Spleen (tissue), 13 donors: ENCODE measurements at places on chromosomes 6 and 20. TPM values are rescaled to one million over a fixed set of nuclear protein-coding genes. Genes with fewer than 3 reads are reported as not detected.

NINL gene
- 3.1 TPM for polyA plus RNA-seq

DNA sequence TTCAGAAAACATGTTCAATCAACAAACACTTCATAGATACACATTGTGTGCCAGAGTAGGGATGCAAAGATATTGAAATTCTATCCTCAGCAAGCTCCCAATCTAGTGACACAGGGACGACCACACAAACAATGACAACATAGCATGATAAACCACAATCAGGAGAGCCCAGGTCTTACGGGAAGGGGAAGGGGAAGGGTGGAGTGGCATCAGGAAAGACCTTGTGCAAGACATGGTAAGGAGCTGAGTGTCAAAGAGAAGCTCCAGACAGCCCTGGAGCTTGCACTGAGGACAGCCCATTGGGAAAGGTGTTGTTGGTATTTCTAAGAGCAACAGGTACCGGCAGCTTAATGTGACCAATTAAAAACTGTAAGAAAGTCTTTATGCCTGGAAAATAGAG lies 103.6 kb downstream of the PDE7B start:
- DNase-seq: no peak

DNA sequence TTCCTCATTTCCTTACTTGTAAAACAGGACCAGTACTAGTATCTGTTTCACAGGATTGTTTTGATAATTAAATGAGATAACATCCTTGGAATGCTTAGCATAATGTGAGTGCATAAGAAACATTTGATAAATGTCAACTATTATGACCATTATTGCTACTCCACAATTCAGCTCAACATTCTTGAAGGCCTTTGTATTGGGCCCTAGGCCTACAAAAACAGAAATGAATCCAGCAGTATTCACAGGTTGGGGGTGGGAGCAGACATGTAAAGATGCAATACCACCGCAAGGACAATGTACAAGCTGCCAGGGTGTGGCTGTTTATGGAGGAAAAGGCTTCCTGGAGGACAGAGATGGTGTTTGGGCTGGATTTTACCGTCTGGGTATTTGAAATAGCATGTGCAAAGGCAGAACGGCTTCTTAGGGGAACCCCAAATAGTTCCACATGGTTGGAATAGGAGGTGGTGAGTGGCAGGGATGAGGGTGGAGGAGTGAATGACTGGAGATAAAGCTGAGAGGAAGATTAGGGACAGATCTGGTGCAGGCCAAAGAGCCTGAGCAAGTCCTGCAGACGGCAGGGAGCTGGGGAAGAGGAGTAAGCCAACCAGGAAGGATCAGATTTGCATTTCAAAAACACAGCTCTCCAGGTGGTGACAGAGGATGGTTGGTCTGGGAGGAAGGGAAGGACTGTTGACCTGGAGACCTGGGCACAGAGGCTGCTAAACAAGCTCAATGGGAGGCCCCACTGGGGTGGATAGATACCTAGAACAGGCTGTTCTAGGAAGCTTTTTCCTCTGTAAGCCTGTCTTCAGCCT lies 57.0 kb upstream of the EPB41L1 start:
- DNase-seq: no peak

CD83 gene
- 36.8 TPM for polyA plus RNA-seq

SLC2A10 gene
- polyA plus RNA-seq: 2.3 TPM

DNA sequence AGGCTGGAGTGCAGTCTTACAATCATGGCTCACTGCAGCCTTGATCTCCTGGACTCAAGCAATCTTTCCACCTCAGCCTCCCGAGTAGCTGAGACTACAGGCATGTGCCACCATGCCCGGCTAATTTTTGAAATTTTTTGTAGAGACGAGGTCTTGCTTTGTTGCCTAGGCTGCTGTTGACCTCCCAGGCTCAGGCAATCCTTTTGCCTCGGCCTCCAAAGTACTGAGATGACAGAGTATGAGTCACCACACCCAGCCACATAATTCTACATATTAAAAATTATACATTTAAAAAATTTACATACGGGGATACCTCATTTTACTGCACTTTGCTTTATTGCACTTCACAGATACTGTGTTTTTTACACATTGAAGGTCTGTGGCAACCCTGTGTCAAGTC lies 115.1 kb downstream of the MAN1A1 start:
- DNase-seq: no peak

DNA sequence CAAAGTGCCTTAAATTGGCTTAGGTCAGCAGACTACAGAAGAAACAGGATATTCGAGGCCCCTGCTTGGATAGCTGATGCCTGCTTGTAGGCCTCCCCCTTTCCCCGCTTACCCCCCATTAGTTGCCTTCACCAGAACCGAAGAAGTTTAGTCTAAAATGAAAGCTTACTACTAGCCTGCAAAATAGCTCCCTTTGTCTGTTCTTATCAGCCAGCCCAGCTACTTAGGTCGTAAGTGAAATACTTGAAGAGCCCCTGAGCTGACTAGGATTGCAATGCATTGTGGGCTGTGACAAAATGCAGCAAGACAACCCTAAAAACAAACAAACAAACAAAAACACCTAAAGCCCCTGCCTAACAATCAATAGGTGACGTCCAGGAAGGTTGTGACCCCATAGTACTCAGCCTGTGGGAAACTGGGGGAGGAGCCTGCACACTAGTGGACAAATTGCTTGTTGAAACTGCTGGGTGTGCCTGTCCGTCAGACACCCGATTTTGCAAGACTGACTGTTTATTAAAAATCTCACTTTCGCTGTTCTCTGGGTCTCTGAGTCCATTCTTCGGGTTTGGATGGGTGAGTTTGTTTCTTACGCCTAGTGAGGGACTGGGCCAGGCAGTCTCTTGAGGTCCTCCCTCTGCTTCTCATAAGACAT lies 105.0 kb upstream of the DUSP22 start:
- DNase-seq: no peak

DNA sequence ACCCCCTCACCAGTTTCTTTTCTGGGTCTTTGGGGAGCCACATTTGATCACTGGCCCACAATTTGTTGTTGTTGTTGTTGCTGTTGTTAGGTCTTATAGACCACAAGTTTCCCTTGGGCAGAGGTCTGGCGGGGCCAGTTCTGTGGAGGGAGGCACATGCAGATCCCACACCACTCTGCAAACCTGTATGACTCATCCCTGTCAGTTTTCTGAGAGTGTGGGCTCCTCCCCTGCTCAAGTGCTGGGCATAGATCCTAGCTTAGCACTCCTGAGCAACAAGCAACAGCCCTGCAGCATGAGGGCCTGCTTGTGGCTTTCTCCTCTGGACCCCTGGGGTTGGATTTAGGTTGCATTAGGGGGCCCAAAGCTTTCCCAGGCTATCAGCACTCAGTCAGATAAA lies 411.1 kb upstream of the HTR1E start:
- DNase-seq: no peak

WRNIP1 gene
- polyA plus RNA-seq: 47.7 TPM

ELOVL2 gene
- polyA plus RNA-seq: 0.04 TPM

DNA sequence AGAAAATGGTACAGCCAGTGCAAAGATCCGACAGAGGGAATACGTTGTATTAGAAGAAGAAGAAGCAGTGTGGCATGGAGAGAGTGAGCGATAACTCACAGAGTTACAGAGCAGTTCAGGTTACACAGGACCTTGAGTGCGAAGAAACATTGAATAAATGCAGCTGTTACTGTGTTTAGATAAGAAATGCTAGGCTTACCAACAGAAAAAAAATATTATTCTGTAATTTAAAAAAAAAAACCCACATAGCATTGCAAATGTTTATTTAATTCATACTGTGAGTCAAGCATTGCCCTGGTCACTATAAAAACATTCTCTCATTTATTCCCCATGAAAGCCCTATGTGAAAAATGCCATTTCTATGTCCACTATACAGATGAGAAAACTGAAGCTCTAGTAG lies 373.4 kb upstream of the EPHA7 start:
- DNase-seq: no peak

- no peak for DNase-seq
These were observed 13.2 kb downstream of the ADGRF1 start for GRCh38 chr6:47028835-47029360.

DNA sequence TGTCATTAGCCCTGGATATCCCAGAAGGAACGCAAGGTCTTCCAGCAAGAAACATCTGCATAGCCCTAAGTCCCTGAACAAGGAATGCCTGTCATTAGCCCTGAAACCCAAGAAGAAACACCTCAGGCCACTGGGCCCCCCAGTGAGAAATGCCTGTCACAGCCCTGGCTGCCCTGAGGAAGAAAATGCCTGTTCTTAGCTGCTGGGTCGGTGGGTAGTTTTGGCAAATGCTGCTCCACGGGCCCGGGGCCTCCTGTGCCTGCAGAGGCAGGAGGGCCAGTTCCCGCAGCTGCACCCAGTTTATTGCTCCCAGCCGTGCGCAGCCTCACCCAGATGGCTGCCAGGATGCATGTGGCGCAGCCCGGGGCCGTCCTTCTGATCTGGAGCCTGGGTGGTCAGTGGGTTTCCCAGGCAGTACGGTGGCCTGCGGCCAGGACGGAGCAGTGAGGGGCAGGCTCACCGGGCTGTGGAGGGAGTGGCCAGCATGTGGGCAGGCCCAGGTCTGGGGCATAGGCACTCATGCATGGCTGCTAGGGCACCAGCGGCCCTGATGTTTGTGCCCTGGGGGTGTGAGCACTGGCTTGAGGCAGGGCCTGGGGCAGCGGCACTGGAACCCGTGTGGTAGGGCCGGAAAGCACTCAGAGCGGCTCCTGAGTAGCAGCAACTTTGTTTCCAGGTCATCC lies 219.0 kb downstream of the ERMARD start:
- peak; percentile 74 for DNase-seq

FITM2 gene
- 1.0 TPM for polyA plus RNA-seq

GRCh38 chr20:16299897-16300296 lies 273.4 kb downstream of the KIF16B start:
- no peak for DNase-seq

- DNase-seq: no peak
These were observed 680.9 kb upstream of the AGPAT4 start for GRCh38 chr6:161954699-161955276.

DNA sequence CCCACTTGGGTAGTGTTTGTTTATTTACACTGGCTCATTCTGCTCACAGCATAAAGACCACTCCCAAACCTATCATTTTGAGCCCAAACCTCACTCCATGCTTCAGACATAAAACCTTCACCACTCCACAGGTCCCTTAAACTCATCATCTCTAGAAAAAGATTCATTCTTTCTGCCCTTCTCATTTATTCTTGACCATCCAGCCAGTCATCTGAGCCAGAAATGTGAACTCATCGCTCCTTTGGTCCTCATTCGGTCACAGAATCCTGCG lies 12.4 kb downstream of the TPMT start:
- no peak for DNase-seq

DNA sequence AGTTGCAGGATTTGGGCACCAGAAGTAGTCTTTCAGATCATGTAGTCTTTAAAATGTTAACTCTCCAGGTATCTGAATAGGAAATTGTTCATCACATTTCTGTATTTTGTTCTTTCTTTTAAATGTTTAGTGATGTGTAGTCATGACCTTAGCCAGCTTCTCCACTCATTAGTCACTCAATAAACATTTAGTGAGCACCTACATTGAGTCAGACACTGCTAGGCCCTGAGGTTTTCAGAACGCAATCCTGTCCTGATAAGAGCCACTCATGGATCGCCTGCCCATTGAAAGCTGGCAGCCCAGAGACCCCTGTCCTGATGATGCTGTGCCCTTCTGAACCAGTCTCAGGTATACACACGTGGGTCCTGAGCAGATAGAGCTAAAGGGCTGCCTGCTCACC lies 163.4 kb upstream of the HEY2 start:
- no peak for DNase-seq

DNA sequence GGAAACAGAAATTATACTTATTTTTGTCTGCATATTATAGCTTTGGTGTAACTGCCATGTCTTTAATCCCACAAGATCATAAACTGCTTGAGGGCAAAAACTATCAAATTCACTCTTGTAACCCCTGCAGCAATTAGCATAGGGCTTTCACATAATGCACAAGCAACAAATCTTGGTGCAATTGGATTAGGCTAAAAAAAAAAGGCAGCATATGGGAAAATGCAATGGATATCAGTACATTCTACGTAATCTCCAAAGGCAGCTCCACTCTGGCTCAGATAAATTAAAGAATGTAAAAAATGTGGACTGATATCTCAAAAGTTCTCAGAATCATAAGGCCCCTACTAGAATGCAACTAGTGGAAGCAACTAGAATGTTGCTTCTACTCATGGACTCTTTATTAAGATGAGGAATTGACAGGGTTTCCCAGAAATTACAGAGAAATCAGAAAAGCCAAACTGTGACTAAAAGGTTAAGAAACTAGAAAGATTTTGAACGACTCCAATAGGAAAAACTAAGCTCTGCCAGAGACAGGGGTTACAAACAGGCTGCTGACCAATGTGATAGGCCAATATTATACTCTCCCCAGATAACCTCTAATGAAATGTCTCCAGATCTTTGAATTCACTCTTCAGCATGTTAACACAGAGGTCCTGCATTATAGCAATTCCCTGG lies 55.0 kb downstream of the FILIP1 start:
- DNase-seq: no peak

SIRPA gene
- polyA plus RNA-seq: 15.9 TPM

DNA sequence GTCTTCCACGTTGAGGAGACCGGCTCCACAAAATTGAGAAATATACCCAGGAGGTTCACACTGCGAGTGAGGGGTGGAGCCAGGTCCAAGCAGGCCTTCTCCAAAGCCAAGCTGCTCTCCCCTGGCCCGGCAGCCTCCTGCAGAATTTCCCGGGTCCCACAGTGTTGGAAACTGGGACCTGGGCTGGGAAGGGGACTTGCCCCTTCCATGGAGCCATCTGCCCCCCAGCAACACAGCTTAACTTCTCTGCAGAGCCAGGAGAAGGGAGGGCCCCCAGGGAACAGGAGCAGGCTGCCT lies 35.4 kb downstream of the MDFI start:
- peak; percentile 50 for DNase-seq

DNA sequence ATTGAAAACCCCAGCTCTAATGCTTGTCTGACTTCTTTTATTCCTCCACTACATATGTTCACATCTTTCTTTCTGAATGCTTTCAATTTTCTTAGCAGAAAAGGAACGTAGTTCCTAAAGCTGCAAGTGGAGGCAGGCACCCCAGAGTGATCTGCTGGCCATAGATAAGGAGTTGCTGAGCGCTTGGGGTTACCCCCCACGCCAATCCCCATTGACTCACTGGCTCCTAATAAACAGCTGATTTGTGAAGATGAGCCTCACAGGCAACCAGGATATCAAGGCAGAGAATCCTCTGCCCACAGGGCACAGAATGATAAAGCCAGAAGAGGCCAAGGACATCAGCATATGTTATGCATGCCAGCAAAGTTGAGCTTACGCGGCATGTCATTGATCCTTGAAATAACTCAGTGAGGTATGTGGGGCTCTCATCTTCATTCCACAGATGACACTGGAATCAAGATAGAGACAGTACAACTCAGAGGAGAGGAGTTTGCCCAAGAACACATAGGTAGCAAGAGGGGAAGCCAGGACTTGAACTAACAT lies 129.1 kb upstream of the PTPRT start:
- no peak for DNase-seq

PKIB gene
- 1.2 TPM for polyA plus RNA-seq

DNA sequence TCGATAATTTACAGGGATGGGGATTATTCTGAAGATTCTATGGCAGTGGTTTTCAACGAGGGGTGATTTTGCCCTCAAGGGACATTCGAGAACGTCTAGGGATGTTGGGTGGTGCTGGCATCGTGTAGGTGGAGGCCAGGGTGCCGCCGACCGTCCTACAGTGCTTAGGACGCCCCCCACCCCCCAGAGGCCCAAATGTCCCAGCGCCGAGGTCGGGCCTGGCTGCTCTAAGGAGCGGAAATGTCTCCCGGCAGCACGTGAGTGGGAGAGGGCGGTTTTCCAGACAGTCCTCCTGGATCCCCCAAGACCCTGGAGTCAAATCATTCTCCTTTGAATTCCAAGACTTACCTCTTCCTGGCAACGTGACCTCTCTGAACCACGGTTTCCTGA lies 101.9 kb downstream of the CDH4 start:
- peak; percentile 33 for DNase-seq

- DNase-seq: no peak
These were observed 77.3 kb downstream of the EPHA7 start for GRCh38 chr6:93341900-93342613.

- DNase-seq: no peak
These were observed 6.8 kb upstream of the MRPS10 start for GRCh38 chr6:42224222-42225028.
